Activated CD4-positive, alpha-beta T cell treated with anti-CD3 and anti-CD28 coated beads for 4 hours (primary cell): ENCODE measurements at places on chromosomes 4 and X.

- DNase-seq, result peak; percentile 37
Measured at GRCh38 chr4:150302553-150302952, 224.3 kb downstream of the DCLK2 start.

- DNase-seq, result no peak
Measured at GRCh38 chr4:3440979-3441500, 728 bp upstream of the HGFAC start.

GRCh38 chr4:163063891-163064290 lies 102.8 kb downstream of the NAF1 start:
- DNase-seq, result no peak

DNA sequence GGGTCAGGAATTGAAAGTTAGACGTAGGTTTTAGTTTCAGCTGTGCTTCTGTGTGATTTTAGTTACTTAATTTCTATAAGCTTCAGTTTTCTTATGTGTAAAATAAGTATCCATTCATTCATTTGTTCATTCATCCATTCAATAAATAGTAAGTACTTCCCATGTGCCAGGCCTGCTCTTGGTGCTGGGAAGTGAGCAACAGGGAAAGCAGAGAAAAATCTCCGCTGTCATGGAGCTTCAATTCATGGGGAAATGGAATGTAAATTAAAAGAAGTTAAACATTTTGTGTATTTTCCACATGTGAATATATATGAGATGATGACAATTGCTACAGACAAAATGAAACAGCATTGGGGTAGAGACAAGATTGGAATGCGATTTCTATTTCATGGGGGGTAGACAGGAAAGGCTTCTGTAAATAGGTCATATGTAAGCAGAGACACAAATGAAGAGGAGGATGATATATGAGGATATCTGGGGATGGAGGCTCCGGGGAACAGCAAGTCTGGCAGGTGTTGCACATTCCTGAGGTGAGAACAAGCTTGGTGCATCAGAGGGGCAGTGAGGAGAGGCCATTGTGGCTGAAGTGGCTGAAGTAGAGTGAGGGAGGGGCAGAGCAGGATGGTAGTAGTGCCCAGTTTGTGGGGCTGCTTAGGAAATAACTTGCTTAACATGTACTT lies 66.2 kb downstream of the FHIP1A start:
- no peak for DNase-seq

DNA sequence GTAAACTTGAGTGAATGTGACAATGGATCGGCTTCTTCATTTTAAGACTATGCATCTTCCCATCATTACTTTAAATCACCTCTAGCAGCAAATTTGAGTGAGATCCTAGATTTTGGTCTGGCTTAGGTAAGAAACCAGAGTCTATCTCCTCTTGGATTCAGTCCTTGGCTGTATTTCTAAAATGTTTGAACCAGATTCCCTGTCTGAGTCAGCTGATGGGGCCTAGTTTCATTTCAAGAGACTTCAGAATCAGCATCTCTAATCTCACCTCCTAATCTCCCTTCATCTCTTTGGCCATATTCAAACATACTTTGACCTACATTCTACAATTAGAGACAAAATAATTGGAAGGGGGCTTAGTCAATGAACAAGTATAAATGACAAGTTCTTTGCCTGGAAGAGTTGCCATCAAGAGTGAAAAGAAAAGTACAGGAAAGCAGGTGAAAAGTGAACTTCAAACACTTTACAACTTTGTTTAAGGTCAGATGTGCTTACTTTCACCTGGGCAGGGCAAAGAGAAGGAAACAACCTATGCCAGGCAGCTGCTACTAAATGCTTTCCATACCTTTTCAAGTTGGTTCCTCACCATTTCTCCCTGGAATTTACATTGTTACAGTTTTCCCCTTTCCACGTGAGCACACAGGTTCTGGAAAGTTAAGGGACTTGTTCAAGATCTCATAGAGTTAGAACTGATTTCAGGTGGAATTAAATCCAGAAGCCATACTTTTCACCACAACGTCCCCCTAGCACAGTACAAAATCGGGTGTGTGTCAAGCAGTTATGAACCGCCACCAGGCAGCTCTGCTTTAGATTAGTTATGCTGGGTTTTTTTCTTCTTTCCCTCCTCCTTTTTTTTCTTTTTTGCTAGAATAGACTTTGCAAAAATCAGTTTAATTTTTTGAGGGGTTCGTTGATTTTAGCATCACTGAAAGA lies 30.7 kb upstream of the PITX2 start:
- no peak for DNase-seq

DNA sequence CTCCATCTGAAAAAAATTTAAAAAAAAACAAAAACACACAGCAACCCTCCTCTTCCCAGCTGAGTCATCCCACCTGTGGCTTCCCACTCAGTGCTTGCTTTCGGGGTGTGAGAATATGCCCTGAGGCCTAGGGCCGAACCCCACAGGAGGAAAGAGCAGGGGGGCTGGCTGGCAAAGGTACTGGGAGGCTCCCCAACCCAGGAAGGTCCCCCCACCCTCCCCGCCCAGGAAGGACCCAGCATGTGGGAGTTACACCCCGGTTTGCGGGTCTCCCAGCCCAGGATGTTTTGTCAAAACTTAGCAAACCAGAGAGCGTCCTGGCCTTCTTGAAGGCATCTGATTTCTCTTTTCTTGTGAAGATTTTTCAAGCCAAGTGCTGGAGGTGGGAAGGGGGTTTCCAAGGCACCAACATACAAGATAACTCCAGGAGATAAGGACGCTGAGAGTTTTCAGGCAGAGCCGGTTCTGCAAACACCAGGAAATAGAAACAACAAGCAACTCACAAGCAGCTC lies 25.7 kb upstream of the CSF2RA start:
- peak; percentile 54 for DNase-seq

GRCh38 chr4:143667461-143667860 lies 33.0 kb downstream of the FREM3 start:
- no peak for DNase-seq

DNA sequence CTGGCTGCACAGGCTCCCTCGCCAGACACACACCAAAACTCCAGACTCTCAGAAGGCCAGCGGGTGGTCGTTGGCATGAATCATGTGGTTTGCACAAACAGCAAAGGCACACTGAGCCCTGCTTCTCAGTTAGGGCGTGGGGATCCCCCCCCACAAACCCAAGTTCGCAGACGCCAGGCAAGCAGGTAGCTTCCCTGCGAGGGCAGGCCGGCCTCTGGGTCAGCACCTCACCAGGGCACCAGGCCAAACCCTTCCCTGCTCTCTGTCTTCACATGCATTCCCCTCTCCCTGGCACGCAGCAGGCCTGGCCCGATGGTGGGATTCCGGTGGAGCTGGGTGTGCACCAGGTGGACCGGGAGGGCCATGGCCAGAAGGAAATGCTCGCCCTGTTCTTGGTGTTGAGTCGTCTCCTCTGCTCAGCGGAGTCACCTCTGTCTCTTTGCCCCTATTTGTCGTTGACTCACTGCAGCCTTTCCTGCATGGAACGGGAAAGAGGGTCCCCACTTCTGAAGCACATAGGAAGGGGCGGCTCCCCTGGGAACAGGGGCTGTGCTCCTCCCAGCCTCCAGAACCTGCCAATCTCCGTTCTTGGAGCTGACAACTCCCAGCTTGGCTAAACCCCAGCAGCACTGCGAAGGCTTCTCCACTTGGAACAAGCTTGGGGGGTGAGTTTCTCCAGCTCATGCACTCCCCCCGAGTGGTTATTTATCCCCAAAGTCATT lies 51.4 kb downstream of the SORCS2 start:
- DNase-seq, result no peak

DNA sequence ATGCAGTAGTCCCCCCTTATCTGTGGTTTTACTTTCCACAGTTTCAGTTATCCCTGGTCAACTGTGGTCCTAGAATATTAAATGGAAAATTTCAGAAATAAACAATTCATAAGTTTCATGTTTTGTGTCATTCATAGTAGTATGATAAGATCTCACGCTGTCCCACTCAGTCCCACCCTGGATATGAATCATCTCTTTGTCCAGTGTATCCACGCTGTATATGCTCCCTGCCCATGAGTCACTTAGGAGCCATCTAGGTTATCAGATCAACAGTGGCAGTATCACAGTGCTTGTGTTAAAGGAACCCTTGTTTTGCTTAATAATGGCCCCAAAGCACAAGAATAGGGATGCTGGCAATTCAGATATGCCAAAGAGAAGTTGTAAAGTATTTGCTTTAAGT lies 16.2 kb upstream of the SYTL4 start:
- DNase-seq, result no peak

DNA sequence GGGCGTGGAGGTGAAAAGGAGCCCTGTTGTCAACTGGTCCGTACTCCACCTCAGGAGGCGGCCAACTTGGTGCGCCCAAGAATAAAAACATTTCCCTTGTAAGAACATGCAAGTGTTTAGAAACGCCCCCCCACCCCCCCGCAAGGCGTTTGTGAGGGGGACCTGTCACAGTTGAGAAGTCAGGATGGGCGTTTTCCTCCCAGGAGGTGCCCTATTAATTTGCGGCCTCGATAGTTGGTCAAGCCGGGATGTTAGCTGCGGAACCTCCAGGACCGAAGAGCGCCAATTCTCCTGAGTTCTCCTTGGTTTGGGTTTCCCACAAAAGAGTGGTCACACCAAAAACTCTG lies 651 bp upstream of the SAP30 start:
- DNase-seq, result peak; percentile 56

- DNase-seq, result no peak
Measured at GRCh38 chr4:72390409-72390808, 178.6 kb downstream of the ADAMTS3 start.

DNA sequence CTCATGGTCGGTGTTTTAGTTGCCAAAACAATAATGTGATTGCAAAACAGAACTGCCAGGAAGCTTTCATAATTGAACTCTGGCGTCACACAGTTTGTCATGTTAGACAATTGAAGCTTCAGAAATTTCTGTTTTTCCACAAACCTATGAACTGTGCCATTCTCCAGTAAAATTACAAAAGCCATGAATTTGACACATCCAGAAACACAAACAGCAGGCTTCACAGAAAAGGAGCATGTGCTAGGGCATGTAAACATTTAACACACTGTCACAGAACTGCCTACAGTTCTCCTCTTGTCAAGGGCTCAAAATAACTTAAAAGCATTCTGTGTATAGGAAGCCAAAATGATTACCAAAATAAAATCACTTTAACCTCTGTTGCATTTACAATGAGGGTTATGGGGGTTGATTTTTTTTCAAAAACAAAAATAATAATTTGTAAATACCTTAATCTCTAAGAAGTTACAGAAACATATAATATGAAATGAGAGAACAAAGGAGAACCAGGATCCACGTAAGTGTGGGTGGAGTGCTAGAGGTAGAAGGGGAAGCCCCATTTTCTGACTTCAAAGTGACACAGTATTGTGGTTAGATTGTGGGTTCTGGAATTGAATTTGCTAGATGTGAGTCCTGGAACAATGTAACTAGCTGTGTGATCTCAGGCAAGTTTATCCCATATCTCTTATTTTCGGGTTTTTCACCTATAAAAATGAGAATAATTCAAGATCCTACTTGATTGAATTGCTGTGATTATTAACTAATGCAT lies 295.0 kb downstream of the CENPC start:
- no peak for DNase-seq

- no peak for DNase-seq
Measured at GRCh38 chr4:5755679-5756078, 44.7 kb downstream of the EVC start.

DNA sequence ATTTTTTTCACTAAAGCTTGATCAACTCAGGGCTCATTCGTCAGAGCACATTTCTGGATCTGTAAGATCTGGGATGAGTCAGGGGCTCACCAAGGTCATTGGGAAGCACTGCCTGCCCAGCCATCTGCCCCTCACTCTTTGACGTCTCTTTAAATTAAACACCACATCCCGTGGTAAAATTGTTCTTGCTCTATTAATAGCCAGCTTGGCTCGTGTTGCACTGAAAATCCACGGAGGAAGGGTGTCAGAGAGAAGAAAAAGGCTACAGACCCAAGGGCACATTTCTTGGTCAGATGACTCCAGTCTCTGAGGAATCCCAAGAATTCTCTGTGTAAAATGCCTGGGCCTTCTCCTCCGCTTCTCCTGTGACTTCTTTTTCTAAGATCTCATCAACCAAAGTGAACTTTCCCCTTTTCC lies 45.7 kb upstream of the GATB start:
- no peak for DNase-seq

GRCh38 chr4:147877308-147877771 lies 145.5 kb downstream of the ARHGAP10 start:
- no peak for DNase-seq

DNA sequence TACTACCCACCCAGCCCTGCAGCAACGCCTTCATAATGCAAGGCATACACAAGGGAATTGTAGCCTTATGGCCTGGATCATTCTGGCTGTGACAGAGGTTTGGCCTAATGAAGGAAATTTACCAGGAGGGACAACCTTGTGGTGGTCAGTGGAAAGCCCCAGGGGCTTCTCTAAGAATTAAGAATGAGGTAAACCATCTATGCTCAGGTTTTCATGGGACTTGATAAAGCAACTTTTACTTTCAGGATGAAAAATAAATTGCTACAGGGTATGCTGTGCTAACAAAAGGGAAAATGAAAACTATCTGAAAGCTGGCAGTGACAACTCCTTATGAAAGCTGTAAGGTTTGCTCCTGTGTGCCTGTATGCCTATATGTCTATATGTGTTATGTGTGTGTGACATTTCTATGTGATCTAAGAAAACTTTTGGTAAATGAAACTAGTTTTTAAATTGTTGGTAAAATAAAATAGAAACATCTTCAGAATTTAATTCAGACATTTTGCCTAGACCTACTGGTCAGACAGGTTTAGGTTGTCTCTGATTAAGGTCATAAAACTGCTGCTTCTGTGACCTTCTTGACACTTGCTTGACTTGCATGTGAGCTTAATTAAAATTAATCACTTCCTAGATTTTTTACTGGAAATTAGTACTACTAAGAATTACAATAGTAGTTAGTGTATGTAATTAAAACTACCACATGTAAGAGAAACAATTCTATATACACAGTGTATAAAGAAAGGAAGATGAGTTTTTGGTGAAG lies 19.9 kb upstream of the TXK start:
- no peak for DNase-seq

DNA sequence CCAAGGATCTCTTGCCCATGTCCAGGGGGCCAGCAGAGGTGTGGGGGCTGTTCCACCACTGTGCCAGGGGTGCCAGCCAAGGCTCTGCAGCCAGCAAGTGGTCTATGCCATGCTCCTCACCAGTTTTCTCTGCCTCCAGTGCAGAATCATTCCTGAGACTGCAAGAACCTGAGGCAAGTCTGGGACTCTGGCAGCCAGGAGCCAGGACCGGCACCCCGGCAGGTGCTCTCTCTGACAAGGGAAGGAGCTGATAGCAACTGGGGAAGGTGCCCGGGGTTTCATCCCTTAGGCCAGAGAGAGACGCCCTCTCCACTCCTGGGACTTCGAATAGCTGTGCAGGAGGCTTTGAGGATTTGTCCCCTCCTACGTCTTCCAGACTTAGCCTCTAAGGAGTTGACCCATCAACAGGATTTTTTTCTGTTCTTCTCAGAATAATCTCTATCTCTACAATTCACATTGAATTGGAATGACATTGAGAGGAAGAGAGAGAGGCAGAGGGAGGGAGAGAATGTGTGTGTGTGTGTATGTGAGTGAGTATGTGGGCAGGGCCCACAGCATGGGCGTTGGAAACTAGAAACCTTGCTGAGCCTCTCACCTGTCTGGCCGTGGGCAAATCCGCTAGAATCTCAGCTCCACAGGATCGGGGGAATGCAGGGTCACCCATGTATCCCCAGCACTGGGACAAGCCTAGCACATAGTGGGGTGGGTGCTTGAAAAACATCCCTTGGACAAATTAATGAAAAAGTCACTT lies 74.5 kb upstream of the AFAP1 start:
- DNase-seq, result no peak
